Activated B cell treated with CpG ODN at 0.5 μM for 24 hours (primary cell): ENCODE measurements at places on chromosomes 1 and 21.

- H3K4me3 ChIP-seq, result no peak overlapping the region
- no peak for DNase-seq
- H3K27me3 ChIP-seq, result peaks cover 13% of the 10 kb centered on the region
- peaks cover 1% of the 10 kb centered on the region for H3K36me3 ChIP-seq
- H3K4me1 ChIP-seq, result no peaks in the 10 kb centered on the region
Observed at GRCh38 chr1:159663552-159663951, 50.8 kb downstream of the CRP start.

GRCh38 chr1:71357708-71358107, 276.9 kb upstream of the ZRANB2 start:
- no peaks in the 10 kb centered on the region for H3K36me3 ChIP-seq
- DNase-seq, result no peak
- H3K4me1 ChIP-seq, result no peaks in the 10 kb centered on the region
- H3K27ac ChIP-seq, result no peak overlapping the region

GRCh38 chr1:169138866-169139670, 32.6 kb downstream of the ATP1B1 start:
- no peak for DNase-seq
- H3K4me1 ChIP-seq, result no peaks in the 10 kb centered on the region
- no peak overlapping the region for H3K4me3 ChIP-seq
- no peak overlapping the region for H3K27ac ChIP-seq

- H3K27ac ChIP-seq, result no peak overlapping the region
- peaks cover 4% of the 10 kb centered on the region for H3K4me1 ChIP-seq
- H3K4me3 ChIP-seq, result no peak overlapping the region
- no peaks in the 10 kb centered on the region for H3K27me3 ChIP-seq
- H3K36me3 ChIP-seq, result no peaks in the 10 kb centered on the region
- no peak for DNase-seq
Observed at GRCh38 chr1:80457409-80457808, 1343.3 kb upstream of the ADGRL2 start.

- no peaks in the 10 kb centered on the region for H3K27me3 ChIP-seq
- H3K4me1 ChIP-seq, result peaks cover 16% of the 10 kb centered on the region
- no peak overlapping the region for H3K4me3 ChIP-seq
- no peak overlapping the region for H3K27ac ChIP-seq
- no peaks in the 10 kb centered on the region for H3K36me3 ChIP-seq
- DNase-seq, result no peak
Observed at GRCh38 chr1:229254910-229255541, 15.9 kb upstream of the RAB4A start.

DNA sequence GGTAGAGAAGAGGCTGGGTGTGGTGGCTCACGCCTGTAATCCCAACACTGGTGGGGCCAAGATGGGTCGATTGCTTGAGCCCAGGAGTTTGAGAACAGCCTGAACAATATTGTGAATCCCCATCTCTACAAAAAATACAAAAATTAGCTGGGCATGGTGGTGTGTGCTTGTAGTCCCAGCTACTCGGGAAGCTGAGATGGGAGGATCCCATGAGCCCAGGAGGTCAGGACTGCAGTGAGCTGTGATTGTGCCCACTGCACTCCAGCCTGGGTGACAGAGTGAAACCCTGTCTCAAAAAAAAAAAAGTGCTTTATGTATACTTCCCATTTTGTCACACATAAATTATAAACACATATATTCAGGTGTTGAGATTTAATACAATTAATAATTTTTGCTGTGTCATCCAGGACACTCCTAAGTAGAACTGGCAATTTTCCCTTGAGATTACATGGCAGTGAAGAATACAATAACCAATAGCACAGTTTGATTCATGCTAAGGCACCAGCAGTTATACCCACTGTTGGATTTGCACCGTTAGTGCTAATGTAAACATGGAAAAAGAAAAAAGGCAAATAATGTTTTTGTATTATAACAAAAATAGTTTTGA, 15.5 kb downstream of the GABPB2 start:
- DNase-seq, result no peak
- peaks cover 8% of the 10 kb centered on the region for H3K36me3 ChIP-seq
- no peak overlapping the region for H3K27ac ChIP-seq
